ENCODE measurements at places on chromosomes 2 and 18.

- peaks cover 2% of the 10 kb centered on the region for H3K36me3 ChIP-seq
- H3K4me1 ChIP-seq, result no peaks in the 10 kb centered on the region
- no peak overlapping the region for H3K27ac ChIP-seq
- H3K4me3 ChIP-seq, result no peak overlapping the region
These were observed 16.9 kb upstream of the TEX44 start for GRCh38 chr2:231575612-231576256.

DNA sequence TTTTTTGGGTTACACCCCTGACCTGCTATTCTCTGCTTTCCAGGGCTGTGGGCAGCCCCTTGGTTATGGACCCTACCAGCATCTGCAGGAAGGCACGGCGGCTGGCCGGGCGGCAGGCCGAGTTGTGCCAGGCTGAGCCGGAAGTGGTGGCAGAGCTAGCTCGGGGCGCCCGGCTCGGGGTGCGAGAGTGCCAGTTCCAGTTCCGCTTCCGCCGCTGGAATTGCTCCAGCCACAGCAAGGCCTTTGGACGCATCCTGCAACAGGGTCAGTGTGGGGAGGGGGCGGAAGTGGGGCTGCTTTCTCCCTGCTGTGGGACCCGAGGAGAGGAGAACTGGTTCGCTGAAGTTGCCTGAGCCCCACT is 9.7 kb upstream of the WNT10A start:
- no peaks in the 10 kb centered on the region for H3K36me3 ChIP-seq
- peaks cover 17% of the 10 kb centered on the region for H3K4me1 ChIP-seq
- H3K27ac ChIP-seq, result no peak overlapping the region

GRCh38 chr2:176500901-176501300 is 231.7 kb downstream of the MTX2 start:
- no peak for DNase-seq
- H3K36me3 ChIP-seq, result no peaks in the 10 kb centered on the region
- H3K27ac ChIP-seq, result no peak overlapping the region
- H3K4me3 ChIP-seq, result no peak overlapping the region
- H3K27me3 ChIP-seq, result peaks cover 26% of the 10 kb centered on the region
- no peaks in the 10 kb centered on the region for H3K4me1 ChIP-seq

- peaks cover 38% of the 10 kb centered on the region for H3K36me3 ChIP-seq
- DNase-seq, result no peak
- peaks cover 36% of the 10 kb centered on the region for H3K4me1 ChIP-seq
- H3K4me3 ChIP-seq, result no peak overlapping the region
- no peak overlapping the region for H3K27ac ChIP-seq
These were observed 32.1 kb downstream of the RPRD1A start for GRCh38 chr18:36035253-36035652.

GRCh38 chr2:207474863-207475485 is 54.8 kb upstream of the CREB1 start:
- no peaks in the 10 kb centered on the region for H3K27me3 ChIP-seq
- peaks cover 30% of the 10 kb centered on the region for H3K4me1 ChIP-seq
- H3K27ac ChIP-seq, result no peak overlapping the region

- no peak overlapping the region for H3K4me3 ChIP-seq
- no peaks in the 10 kb centered on the region for H3K36me3 ChIP-seq
- no peak for DNase-seq
- no peaks in the 10 kb centered on the region for H3K4me1 ChIP-seq
- no peak overlapping the region for H3K27ac ChIP-seq
- H3K27me3 ChIP-seq, result peaks cover 3% of the 10 kb centered on the region
These were observed 8.3 kb upstream of the RNF103 start for GRCh38 chr2:86631846-86632485.

DNA sequence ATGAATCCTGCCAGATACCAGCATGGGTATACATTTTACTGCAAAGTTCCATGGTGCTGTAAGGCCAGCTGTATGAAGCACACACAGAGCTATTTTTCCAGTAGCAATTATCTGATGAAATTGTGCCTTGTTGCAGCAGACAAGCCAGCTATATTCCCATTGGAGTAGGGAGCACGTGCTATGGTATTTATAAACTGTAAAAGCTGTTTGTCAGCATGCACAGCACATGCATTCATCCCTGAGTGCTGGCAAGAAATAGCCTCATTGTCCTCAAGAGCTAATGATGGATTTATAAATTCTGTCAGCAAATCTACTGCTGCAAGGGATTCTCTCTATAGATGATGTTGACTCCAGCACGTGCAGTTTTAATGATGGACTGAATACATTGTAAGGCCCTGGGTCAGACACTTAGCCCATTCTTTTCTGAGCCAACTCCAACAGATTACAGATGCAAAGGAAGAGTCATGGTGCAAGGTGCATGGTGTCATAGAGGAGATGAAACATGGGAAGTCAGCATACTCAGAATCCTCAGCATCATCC is 61.7 kb downstream of the KCNS3 start:
- no peaks in the 10 kb centered on the region for H3K36me3 ChIP-seq
- H3K4me3 ChIP-seq, result no peak overlapping the region
- no peak overlapping the region for H3K27ac ChIP-seq
- H3K27me3 ChIP-seq, result peaks cover 3% of the 10 kb centered on the region
- no peak for DNase-seq

GRCh38 chr2:18976168-18976961 is 382.1 kb downstream of the OSR1 start:
- no peak overlapping the region for H3K4me3 ChIP-seq
- H3K27ac ChIP-seq, result no peak overlapping the region
- no peaks in the 10 kb centered on the region for H3K4me1 ChIP-seq
- no peaks in the 10 kb centered on the region for H3K36me3 ChIP-seq
- H3K27me3 ChIP-seq, result no peaks in the 10 kb centered on the region
- no peak for DNase-seq

- H3K4me3 ChIP-seq, result no peak overlapping the region
- DNase-seq, result no peak
- no peak overlapping the region for H3K27ac ChIP-seq
- H3K4me1 ChIP-seq, result peaks cover 20% of the 10 kb centered on the region
- peaks cover 2% of the 10 kb centered on the region for H3K36me3 ChIP-seq
These were observed 8.6 kb downstream of the CABLES1 start for GRCh38 chr18:23143815-23144261.

GRCh38 chr18:59573962-59574361 is 123.3 kb downstream of the CCBE1 start:
- no peaks in the 10 kb centered on the region for H3K27me3 ChIP-seq
- H3K4me1 ChIP-seq, result no peaks in the 10 kb centered on the region
- no peak for DNase-seq
- no peaks in the 10 kb centered on the region for H3K36me3 ChIP-seq
- no peak overlapping the region for H3K27ac ChIP-seq

DNA sequence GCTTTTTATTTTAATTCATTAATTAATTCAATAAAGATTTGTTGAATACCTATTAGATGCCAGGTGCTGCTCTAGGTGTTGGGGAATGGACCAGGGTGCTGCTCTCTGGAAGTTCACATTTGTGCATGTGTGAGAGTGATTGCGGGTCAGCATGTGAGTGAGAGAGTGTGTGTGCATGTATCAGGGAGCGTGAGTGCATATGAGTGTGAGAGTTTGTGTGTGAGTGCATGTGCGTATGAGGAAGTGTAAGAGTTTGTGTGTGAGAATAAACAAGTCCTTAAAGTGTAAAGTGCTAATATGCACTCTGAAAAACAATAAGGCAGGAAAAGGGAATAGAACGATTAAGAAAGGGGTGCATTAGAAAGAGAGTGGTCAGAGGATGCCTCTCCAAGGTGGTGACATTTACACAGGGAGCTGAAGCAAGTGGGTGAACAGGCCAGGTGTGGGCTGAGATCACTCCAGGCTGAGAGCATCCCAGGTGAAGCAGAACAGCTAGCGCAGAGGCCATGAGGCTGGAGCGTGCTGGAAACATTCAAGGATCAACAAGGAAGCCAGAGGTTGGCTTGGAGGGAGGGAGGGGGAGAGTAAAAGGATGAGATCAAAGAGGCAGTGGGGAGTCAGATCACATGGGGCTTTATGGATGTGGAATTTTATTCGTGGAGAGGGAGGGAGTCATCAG is 50.5 kb upstream of the SLC1A4 start:
- peaks cover 26% of the 10 kb centered on the region for H3K4me1 ChIP-seq
- H3K4me3 ChIP-seq, result no peak overlapping the region

- no peaks in the 10 kb centered on the region for H3K4me1 ChIP-seq
- no peaks in the 10 kb centered on the region for H3K36me3 ChIP-seq
- no peak overlapping the region for H3K4me3 ChIP-seq
- no peaks in the 10 kb centered on the region for H3K27me3 ChIP-seq
- H3K27ac ChIP-seq, result no peak overlapping the region
- DNase-seq, result no peak
These were observed 4.0 kb downstream of the PDE1A start for GRCh38 chr2:182422864-182423263.

- H3K27me3 ChIP-seq, result no peaks in the 10 kb centered on the region
- H3K4me3 ChIP-seq, result no peak overlapping the region
- H3K27ac ChIP-seq, result no peak overlapping the region
- DNase-seq, result no peak
These were observed 13.2 kb downstream of the SNTG2 start for GRCh38 chr2:963876-964275.

DNA sequence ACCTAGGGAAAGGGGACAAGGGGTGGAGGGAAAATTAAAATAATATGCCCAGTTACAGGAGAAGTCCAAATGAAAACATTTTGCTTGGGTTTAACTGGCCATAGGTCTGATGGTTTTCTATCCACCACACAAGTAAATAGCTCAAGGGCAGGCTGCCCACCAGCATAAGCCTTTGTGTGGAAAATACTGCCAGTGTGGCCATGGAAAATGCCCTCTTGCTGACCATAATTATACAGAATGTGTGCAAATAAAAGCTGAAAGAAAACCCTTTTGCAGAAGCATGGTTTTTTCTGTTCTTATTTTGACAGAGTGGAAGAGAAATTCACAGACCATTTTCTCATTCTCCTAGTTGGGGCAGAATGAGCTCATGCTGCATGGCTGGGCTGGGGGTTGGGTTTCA is 111.3 kb upstream of the SIX2 start:
- no peak overlapping the region for H3K4me3 ChIP-seq
- H3K27me3 ChIP-seq, result no peaks in the 10 kb centered on the region
- no peak for DNase-seq
- H3K4me1 ChIP-seq, result no peaks in the 10 kb centered on the region
- H3K36me3 ChIP-seq, result no peaks in the 10 kb centered on the region

- H3K27ac ChIP-seq, result no peak overlapping the region
- H3K36me3 ChIP-seq, result no peaks in the 10 kb centered on the region
- no peaks in the 10 kb centered on the region for H3K4me1 ChIP-seq
- DNase-seq, result no peak
- H3K4me3 ChIP-seq, result no peak overlapping the region
These were observed 9.4 kb downstream of the CYP26B1 start for GRCh38 chr2:72138011-72138881.

- no peaks in the 10 kb centered on the region for H3K4me1 ChIP-seq
- no peaks in the 10 kb centered on the region for H3K36me3 ChIP-seq
- no peak overlapping the region for H3K4me3 ChIP-seq
- DNase-seq, result no peak
- peaks cover 9% of the 10 kb centered on the region for H3K27me3 ChIP-seq
These were observed 45.3 kb downstream of the ADAM23 start for GRCh38 chr2:206488623-206489022.

GRCh38 chr2:74735009-74735408 is 81.0 kb downstream of the SEMA4F start:
- H3K36me3 ChIP-seq, result peaks cover 4% of the 10 kb centered on the region
- H3K27me3 ChIP-seq, result peaks cover 21% of the 10 kb centered on the region
- no peak overlapping the region for H3K4me3 ChIP-seq

- no peaks in the 10 kb centered on the region for H3K36me3 ChIP-seq
- H3K4me3 ChIP-seq, result no peak overlapping the region
- no peaks in the 10 kb centered on the region for H3K4me1 ChIP-seq
- H3K27ac ChIP-seq, result no peak overlapping the region
These were observed 123.3 kb upstream of the DCC start for GRCh38 chr18:52216666-52217065.

GRCh38 chr2:209988010-209988409 is 14.4 kb upstream of the RPE start:
- peaks cover 5% of the 10 kb centered on the region for H3K27me3 ChIP-seq
- no peak overlapping the region for H3K27ac ChIP-seq
- H3K4me3 ChIP-seq, result no peak overlapping the region
- DNase-seq, result no peak

- H3K4me3 ChIP-seq, result peak overlapping the region; percentile 85
- no peak for DNase-seq
- peaks cover 31% of the 10 kb centered on the region for H3K27me3 ChIP-seq
- peak overlapping the region; percentile 86 for H3K27ac ChIP-seq
- peaks cover 18% of the 10 kb centered on the region for H3K4me1 ChIP-seq
- H3K36me3 ChIP-seq, result peaks cover 3% of the 10 kb centered on the region
These were observed 267.3 kb downstream of the TCF4 start for GRCh38 chr18:55320424-55321264.

DNA sequence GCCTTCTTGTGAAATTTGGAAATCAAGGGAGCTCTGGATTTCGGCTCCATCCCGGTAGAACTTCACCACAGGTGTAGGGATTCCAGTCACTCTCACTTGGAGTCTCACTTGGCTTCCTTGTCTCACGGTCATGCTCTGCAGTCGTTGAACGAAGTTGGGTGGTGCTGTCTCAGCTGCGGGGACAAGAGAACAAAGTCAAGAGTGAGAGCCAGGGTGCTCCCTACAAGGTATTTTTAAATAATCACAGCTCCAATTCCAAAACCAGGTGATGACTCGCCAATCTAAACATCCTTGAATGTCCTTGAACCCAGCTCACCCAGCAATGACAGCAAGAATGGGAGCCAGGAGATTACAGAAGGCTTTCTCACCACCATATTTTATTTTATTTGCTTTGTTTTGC is 6.7 kb downstream of the TTN start:
- no peak overlapping the region for H3K27ac ChIP-seq

- H3K27me3 ChIP-seq, result peaks cover 66% of the 10 kb centered on the region
- peaks cover 3% of the 10 kb centered on the region for H3K36me3 ChIP-seq
- H3K4me1 ChIP-seq, result peaks cover 23% of the 10 kb centered on the region
- peak; percentile 1 for DNase-seq
These were observed 1.5 kb downstream of the GAREM1 start for GRCh38 chr18:32469190-32469651.

DNA sequence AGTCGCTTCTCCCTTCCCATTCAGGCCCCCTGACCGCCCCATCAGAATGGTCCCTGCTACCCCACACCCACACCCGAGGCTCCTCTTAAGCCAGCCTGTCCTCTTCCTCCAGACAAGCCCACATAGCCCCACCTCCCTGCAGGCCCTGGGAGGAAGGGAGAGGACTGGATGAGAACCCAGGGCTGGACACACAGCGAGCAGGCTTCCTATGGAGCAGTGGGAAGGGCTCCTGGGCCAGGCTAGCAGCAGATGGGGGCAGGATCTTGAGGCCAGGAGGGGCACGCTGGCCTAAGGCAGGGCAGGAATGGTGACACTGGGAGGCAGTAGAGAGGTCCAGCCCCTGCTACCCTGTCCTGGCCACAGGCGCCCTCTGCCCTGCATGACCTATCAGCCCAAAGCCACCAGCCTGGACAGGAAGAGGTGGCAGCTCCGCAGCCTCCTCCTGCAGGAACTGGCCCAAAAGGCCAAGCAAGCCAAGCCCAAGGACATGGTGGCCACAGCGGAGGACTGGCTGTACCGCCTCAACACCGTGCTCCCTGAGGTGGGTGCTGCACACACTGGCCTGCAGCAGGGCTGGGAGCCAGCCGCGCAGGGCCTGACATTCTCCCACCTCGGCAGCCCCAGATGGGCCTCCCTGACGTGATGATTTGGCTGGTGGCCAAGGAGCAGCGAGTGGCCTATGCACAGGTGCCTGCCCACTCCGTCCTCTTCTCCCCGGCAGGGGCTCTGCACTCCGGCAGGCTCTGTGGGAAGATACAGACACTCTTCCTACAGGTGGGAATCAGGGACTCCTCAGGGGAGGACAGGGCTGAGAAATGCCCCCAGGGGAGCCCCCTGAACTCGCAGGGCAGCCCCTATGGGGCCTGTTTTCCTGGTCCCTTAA is 43.3 kb downstream of the FER1L5 start:
- H3K36me3 ChIP-seq, result no peaks in the 10 kb centered on the region
- H3K4me1 ChIP-seq, result no peaks in the 10 kb centered on the region
- H3K27me3 ChIP-seq, result no peaks in the 10 kb centered on the region
- no peak overlapping the region for H3K27ac ChIP-seq
- DNase-seq, result no peak
- H3K4me3 ChIP-seq, result no peak overlapping the region

- H3K27me3 ChIP-seq, result no peaks in the 10 kb centered on the region
- peaks cover 59% of the 10 kb centered on the region for H3K4me1 ChIP-seq
- peak overlapping the region; percentile 46 for H3K4me3 ChIP-seq
These were observed 44.2 kb upstream of the STAT4 start for GRCh38 chr2:191195021-191195420.
